ENCODE measurements at places on chromosomes 1 and 21.

DNA sequence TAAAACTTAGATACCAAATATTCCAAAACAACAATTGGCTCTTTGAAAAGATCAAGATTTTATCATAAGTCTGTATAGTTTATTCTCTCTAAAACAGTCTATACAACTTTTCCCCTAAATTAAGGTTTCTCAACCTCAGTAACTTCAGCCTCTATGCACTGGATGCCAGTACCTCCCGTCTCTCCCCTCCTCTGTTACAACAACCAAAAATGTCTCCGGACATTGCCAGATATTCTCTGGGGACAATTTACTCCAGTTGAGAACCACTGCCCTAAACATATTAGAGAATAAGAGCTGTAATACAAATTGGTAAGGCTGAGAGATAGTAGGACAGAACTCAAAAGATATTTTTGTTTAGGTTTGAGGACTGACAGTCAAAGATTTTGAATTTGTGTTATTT is 71.6 kb downstream of the TMEM200B start:
- DNase-seq, result no peak

GRCh38 chr1:50846224-50846839 is 113.7 kb downstream of the FAF1 start:
- no peak for DNase-seq

DNA sequence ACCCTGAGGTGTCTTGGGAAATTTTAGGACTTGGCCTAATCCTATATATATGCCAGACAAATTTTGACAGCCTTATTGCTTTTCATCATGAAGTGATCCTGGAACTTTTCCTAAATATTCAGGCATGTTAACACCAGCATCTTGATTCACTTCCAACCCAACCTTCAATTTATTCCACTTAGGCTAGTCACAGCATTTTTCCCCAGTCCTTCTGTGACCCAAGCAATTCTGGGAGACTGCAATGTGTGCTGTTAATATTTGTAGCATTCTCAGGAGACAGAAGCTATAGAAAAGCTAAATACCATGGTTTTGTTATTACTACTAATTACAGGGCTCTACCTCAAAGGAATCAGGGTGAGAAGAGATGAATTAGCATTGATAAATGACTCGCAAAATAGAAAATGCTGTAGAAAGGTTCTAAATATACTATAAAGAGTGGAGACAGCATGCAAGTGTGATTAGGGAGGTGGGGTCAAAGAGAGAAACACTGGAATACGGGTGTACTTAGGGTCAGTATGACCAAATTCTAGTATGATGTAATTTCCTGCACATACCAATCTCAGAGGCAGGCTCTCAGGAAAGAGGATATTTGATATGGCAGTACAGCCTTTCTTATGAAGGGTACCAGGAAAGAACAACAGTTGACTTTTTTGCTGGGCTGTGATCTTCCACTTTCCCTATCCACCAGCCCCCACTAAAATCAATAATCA is 29.1 kb downstream of the PRRX1 start:
- no peak for DNase-seq

- no peak for DNase-seq
Measured at GRCh38 chr1:96878640-96879039, 157.1 kb downstream of the PTBP2 start.

DNA sequence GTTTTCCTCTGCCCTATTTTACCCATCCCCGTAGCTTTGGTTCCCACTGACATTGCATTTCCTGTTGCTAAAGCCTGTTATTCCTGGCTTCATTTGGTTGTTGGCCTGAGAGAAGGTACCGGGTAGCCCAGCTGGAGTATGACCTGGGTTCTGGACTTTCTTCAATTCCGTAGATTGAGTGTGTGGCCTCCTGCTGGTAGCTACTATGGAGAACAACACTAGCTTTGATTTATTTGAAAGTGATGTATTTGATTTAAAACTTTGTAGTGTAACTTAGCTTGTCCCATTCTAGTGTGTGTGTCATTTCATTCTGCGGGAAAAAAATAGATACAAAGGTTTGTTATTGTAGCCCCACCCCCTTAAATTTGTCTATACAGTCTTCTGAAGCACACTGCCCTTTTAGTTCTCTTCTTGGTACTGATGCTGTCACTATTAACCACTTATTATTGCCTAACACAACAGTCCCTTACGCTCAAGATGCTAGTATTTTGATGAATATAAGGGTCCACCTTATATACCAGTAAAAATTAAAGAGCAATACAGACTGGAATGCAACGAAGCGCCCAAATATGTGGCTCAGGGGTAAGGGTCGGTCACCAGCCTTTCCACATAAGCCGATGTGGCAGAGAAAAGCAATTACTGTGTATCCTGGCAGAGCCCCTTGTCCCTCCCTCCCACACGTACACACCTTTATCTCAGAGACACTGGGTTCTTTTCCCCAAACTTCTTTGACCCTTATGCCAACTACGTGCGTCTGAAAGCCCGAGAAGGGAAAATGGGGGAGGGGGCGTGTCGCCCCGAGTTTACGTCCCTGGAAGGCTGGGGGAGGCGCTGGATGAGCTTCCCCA is 643 bp upstream of the MOV10 start:
- DNase-seq, result peak; percentile 78

DNA sequence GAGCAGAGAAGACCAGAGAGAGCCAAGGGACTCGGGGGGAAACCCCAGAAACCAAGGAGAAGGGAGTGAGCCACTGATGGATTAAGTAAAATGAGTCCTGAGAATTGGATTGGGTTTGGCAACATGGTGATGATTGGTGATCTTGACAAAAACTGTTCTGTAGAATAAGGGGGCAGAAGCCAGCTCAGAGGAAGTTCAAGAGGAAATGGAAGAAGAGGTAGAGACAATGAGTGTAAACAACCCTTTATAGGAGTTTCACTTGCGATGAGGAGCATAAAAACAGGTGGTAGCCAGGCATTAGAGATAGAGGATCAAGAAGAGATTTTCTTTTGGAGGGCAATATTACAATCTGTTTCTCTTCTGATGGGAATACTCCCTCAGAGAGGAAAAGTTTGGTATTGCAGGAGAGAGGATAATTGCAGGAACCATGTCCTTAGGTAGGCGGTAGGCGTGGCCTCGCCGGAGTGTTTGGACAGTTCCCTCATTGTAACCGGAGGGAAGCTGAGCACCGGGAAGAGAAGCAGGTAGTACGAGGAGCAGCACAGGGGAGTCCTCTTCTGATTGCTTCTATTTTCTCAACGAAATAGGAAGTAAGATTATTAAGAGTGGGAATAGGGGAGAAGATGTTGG is 68.4 kb upstream of the TENT5C start:
- no peak for DNase-seq
